ENCODE measurements at places on chromosomes 2 and 18. TPM values are rescaled to one million over a fixed set of nuclear protein-coding genes. Genes with fewer than 3 reads are reported as not detected.

ASNSD1 gene
- 36.5 TPM for total RNA-seq

TCF7L1 gene
- 8.9 TPM for total RNA-seq

TBC1D8 gene
- 16.2 TPM for total RNA-seq

C2orf15 gene
- total RNA-seq: not detected

ACVR1C gene
- 0.52 TPM for total RNA-seq

SLC14A1 gene
- total RNA-seq: 14.6 TPM

DSEL gene
- 15.7 TPM for total RNA-seq

ORC2 gene
- total RNA-seq: 17.2 TPM

KCNK3 gene
- 0.52 TPM for total RNA-seq

RFTN2 gene
- total RNA-seq: 14.1 TPM

PREB gene
- 14.1 TPM for total RNA-seq

ASIC4 gene
- total RNA-seq: not detected

KANSL1L gene
- 88.2 TPM for total RNA-seq

IL1R2 gene
- 0.52 TPM for total RNA-seq

NAT8 gene
- total RNA-seq: not detected

RBM44 gene
- total RNA-seq: 2.1 TPM

DLX1 gene
- not detected for total RNA-seq

GKN2 gene
- not detected for total RNA-seq

NTSR2 gene
- not detected for total RNA-seq

ARL4C gene
- 2.6 TPM for total RNA-seq

CCDC142 gene
- total RNA-seq: 30.3 TPM

DCC gene
- under 0.01 TPM for total RNA-seq

UGT1A5 gene
- total RNA-seq: not detected

PROM2 gene
- under 0.01 TPM for total RNA-seq

C2orf80 gene
- not detected for total RNA-seq

CPO gene
- not detected for total RNA-seq

SCYGR6 gene
- not detected for total RNA-seq

LHCGR gene
- total RNA-seq: 4.2 TPM

TOGARAM2 gene
- 0.52 TPM for total RNA-seq

SMARCAL1 gene
- total RNA-seq: 13.0 TPM

ITPRIPL1 gene
- 3.7 TPM for total RNA-seq

RGPD4 gene
- total RNA-seq: not detected

CLASP1 gene
- total RNA-seq: 74.1 TPM

ATP8B1 gene
- total RNA-seq: 4.7 TPM

ABCB11 gene
- total RNA-seq: not detected

MLPH gene
- total RNA-seq: not detected

MOCOS gene
- total RNA-seq: 0.52 TPM

KCNIP3 gene
- total RNA-seq: 2.1 TPM

KCNJ3 gene
- total RNA-seq: 4.2 TPM

HAUS1 gene
- 13.0 TPM for total RNA-seq

ANKRD30B gene
- under 0.01 TPM for total RNA-seq

IL18R1 gene
- 0.52 TPM for total RNA-seq

NCKAP5 gene
- 5.7 TPM for total RNA-seq

ASB18 gene
- 3.1 TPM for total RNA-seq

MEIS1 gene
- total RNA-seq: 13.6 TPM

RGPD6 gene
- 66.3 TPM for total RNA-seq

SMYD1 gene
- 147 TPM for total RNA-seq

NOSTRIN gene
- total RNA-seq: 8.4 TPM

ELOA2 gene
- total RNA-seq: not detected

SMCHD1 gene
- total RNA-seq: 102 TPM

Measured in skeletal muscle tissue (tissue), 5 donors.